ENCODE measurements at places on chromosomes 5 and 9.

DNA sequence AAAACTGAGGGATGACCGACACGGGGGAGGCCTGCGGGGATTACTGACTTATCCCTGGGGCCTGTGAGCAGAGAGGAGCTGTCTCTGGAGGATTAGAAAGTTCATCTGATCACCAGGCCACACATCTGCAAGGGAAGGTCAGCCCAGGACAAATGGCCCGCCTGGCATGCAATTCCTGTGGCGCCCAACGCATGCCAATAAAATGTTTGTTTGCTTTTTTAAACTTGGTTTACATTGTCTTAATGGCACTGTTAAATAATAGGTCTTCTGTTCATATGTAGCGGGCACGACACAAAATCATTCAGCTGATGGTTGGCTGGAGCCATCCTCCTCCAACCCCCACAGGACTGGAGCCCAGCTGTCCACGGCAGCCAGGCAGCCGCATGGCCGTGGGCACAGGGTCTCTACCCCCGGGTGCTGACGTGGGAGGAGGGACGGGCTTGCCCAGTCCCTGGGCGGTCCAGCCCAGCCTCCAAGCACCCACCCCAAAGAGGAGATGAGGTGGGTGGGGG is 41.0 kb upstream of the SLC12A7 start:
- DNase-seq, result no peak

DNA sequence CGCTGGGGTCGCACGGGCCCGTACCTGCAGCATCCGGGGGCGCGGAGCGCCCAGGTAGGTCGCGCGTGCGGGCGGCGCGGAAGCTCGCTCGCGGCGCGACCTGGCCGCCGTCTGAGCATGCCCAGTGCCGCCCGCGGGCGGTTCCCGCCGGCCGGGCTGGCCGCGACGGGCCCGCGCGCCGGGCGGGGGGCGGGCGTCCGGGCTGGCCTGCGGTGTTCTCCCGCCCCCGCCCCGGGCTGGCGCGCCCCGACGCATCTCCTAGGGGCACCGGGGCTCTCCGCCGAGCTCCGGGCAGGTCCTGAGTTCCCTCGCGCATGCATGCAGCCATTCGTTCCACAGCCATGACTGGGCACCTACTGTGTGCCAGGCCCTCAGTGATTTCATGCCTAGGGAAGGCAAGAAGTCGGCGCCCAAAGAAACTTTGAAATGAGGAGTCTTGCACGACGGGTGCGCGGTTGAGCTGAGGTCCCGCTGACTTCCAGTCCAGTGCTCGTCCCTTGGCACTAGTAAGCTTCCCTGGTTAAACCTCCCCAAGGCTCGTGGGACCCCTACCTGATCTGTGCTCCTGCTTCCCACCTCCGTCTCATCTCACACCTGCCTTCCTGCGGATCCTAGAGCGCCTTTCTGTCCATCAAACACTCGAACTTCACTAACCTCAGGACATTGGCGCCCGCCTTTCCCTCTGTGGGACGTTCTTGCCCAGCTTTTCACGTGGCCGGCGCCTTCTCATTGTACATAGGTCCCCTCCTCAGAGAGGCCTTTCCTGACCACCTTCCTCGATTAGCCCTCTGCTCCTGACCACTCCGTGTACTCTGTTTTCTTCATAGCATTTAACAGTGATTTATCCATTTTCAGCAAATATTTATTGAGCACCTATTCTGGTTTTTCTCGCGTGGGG is at the start of gene PTPN3:
Gene PTPN3, minus strand, starts transcription at position 113 of the 898 bp plus-strand sequence. CDS start 34,873 bp downstream, outside the sequence.
- no peak for DNase-seq

GRCh38 chr5:141508440-141508797 is 19.5 kb downstream of the PCDHGC5 start:
- no peak for DNase-seq

- peak; percentile 64 for DNase-seq
Measured at GRCh38 chr9:89497978-89498851, at the start of gene SEMA4D. Gene SEMA4D (minus strand): TSS chr9:89498113. CDS start chr9:89405456, 92,657 bp downstream.

DNA sequence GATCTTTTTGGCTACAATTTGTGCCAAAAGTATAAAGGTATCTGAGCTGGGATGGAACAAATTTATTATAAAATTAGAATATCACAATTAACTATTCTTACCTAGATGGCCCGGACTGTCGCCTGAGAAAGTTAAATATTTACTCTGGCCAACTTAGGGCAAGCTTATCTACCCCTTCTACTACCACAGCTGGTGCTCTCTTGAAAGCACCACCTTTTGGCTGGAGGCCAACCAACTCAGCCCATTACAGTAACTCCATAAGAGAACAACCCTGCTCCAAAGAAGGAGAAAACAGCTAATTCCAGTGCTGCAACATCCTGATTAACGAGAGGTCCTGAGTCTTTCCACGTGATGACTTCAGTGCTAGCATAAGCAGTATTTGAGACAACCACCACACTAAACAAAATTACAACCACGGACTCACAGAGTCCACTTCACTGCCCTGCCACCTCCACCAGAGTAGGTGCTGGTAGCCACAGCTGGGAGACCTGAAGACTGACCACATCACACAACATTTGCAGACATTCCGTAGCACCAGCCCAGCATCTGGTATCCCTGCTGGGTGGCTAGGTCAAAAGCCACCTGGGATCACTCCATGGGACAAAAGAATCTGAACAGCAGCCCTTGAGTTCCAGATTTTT is 43.2 kb downstream of the RGMB start:
- no peak for DNase-seq

DNA sequence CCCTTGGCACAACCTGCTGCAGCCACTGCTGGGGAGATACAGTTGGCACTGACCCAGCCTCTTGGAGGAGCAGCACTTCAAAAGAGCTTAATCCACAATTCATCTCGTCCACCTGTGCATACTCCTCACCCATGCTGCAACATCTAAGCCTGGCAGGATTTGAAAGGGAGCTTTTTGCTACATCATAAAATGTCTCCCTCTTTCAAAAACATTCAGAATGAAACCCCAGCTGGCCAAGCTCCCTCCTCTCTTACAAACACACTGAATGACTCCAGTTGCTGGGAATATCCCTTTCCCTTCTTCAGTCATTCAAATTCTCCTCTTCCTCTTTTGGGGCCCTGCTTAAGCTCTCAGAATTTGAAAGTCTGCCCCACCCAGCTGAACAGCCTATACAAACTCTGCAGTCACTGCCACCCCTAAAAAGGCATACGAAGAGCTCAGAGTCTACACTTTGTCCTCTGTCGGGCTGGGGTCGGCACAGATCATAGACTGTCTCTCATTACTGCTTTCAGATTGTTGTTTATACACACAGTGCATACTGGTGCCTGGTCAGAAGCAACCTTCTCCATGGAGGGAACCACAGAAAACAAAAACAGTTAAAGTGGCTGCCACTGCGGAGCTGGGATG is 8.8 kb upstream of the C5orf15 start:
- no peak for DNase-seq

GRCh38 chr5:177018341-177018740 is 4.2 kb upstream of the ZNF346 start:
- no peak for DNase-seq

GRCh38 chr9:20640331-20641187 is 18.3 kb upstream of the MLLT3 start:
- DNase-seq, result peak; percentile 61

GRCh38 chr5:150645070-150645700 is 4.7 kb downstream of the SYNPO start:
- DNase-seq, result no peak

DNA sequence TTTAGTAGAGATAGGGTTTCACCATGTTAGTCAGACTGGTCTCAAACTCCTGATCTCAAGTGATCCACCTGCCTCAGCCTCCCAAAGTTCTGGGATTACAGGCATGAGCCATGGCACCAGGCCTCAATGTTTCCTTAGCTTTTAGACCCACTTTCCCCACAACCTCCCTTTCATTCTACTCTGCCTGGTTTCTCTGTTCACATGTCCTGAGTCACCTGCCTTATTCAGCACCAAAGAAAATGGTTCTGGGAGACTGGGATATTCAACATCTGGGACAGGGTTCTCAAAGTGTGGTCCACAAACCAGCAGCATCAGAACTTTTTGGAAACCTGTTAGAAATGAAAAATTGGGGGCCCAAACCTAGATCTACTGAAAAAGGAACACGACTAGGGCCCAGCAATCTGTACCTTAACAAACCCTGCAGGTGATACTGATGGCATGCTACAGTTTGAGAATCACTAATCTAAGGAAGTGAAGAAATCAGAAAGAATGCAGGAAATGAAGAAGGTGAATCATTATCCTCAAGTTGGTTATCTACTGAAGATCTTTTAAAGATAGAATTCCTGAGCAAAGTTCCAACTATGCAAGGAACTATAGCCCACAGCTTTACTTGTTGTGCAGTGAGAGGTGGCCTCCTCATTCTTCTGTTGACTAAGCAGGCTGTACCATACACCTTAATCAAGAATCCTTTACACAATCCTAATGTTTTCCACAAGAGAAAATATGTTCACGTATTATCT is 51.8 kb upstream of the CTNNAL1 start:
- DNase-seq, result no peak

DNA sequence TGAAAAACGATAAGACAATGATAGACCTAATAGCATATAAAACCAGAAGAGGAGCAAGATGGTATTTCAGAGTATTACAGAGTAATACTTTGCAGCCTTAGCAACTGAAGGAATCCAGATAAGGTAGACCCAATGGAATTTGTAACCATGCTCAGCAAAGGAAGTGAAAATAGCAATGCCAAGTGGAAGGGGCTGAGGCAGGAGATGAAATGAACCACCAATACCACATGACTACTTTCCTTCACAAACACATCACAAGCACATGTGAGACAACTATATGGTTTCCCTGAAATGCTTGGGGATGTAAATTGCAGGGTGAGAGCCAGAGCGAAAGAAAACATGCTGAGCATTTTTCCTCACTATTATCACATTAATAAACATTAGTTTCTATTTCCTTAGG is 79.8 kb upstream of the MELK start:
- no peak for DNase-seq

DNA sequence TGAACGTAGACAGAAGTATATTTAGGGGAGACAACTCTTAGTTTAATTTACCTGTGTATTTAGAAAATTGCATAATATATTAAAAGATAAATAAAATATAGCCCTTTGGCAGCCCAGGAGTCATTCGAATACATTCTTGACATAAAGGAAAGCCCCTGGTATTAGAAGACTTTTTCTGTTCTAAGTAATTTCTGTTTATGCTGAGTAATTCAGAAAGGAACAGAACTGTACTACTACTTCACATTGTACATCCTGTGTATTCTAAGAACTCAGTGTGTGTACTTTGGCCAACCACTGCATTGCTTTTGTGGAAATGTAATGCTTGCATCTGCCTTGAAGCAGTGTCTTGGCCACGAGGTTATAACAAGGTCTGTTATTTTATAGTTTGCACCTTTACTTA is 136.4 kb downstream of the KDM4C start:
- no peak for DNase-seq

- DNase-seq, result no peak
Measured at GRCh38 chr9:131432597-131433301, 38.9 kb downstream of the PRRC2B start.

- DNase-seq, result no peak
Measured at GRCh38 chr9:92654481-92655301, 15.2 kb downstream of the IPPK start.

GRCh38 chr9:79565245-79565644 is 6.5 kb upstream of the TLE4 start:
- DNase-seq, result no peak

DNA sequence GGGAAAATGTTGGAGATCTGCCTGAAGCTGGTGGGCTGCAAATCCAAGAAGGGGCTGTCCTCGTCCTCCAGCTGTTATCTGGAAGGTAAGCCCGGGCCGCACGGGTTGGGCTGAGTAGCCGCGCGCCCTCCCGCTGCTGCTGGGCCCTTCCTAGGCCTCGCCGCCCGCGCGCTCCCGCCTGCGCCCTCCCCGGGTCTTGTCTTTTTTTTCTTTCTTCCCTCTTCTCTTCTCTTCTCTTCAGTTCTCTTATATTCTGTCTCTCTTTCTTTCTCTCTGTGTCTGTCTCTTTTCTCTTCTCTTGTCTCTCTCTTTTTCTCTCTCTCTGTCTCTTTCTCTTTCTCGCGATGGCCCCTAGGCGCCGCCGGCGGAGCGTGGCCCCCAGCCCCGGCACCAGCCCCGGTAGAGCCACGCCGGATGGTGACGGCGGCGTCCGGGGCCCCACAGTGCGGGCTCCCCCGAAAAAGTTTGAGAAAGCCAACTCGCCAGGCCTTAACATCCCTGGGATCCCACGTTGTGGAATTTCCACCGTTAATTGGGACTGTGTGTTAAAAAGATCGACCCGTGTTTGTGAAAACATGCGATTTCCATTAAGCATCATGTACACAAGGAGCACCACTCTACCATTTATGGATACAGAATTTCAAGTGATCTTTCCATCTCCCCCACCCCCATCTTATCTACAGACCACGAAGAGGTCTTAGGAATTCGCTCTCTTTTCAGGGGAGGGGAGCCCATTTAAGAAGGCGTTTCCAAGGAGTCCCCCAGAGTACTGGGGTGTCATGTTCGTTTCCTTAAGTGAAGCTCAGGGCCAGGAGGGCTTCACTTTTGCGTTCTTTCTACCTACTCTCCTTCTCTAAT is 616 bp downstream of the ABL1 start:
- peak; percentile 41 for DNase-seq

DNA sequence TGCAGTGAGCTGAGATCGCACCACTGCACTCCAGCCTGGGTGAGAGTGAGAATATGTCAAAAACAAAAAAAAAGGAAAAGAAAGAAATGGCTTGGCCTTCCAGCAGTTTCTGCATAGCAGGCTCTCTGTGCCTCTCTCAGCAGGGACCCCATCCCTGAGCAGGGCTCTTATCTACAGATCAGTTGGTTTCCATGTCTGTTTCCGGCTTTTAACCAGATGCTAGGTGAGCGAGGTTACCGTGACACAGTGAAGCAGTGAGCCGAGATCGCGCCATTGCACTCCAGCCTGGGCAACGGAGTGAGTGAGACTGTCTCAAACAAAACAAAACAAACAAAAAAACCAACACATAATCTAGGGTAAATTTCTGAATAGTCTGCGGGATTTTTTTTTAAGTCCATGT is 51.4 kb downstream of the COL5A1 start:
- DNase-seq, result no peak

- no peak for DNase-seq
Measured at GRCh38 chr9:33187519-33188218, 20.5 kb upstream of the B4GALT1 start.

GRCh38 chr9:133618726-133619125 is 9.5 kb upstream of the FAM163B start:
- DNase-seq, result no peak

GRCh38 chr5:8521991-8522390 is 653.0 kb downstream of the MTRR start:
- DNase-seq, result no peak

DNA sequence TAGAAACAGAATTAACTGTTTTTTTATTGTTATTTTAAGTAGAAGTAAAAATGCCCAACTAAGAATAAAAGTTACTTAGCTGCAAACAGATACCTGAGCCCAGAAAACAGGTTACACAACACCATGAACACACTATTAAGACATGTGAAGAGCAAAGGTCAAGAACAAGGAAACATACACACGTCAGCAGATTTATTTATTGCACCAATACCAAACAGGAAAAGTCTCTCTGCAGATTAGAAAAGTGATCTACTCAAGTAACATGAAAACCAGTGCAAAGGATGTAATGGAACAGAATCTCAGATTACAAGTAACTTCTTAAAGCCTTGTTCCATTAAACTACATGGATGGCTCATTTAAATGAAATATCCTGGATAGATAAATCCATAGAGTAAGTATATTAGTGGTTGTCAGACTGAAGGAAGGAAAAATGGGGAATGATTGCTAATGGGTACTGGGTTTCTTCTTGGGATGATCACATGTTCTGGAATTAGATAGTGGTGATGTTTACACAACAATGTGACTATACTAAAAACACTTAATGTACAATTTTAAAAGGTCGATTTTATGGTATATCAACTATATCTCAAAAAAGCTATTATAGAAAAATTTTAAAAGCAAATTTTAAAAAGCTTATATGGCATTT is 6.1 kb downstream of the SAR1B start:
- no peak for DNase-seq

All from stimulated activated CD4-positive, alpha-beta T cell treated with anti-CD3 and anti-CD28 coated beads, Interleukin-2, amount 100 ng/mL, for 48 hours (primary cell).